ENCODE measurements at places on chromosomes 5 and 9.

DNA sequence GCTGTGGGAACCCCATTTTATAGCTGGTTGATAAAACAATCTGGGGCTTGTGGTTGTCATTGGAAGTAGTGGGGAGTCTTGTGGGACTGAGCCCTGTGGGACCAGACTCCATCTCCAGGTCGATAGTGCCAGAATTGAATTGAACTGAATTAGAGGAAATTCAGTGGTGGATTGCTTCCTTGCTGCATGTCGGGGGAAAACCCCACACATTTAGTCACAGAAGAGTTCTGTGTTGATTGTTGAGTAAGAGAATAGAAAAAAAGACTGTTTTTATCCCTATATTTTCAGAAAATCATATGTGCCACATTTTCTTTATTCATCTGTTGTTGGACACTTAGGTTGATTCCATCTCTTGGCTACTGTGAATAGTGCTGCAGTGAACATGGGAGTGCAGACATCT, 209.7 kb downstream of the ARHGEF28 start:
- DNase-seq, result no peak

DNA sequence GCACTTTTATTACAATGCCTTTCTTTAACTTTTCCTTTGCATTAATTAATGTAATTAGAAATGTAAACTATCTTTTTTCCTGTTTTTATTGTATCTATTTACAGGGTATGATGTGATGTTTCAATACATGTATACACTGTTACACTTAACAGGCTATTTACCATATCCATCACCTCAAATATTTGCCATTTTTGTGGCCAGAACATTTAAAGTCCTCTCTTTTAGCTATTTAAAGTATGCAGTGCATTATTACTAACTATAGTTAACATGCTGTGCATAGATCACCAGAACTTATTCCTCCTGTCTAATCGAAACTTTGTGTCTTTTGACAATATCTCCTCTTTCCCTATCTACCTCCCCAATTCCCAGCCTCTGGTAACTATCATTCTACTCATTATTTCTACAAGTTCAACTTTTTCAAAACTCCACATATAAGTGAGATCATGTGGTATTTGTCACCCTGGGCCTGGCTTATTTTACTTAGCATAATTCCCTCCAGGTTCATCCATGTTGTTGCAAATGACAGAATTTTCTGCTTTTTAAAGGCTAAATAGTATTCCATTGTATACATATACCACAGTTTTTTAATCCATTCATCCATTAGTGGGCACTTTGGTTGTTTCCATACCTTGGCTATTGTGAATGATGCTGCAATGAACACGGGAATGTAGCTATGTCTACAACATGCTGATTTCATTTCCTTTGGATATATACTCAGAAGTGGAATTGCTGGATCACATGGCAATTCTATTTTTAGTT, 32.8 kb downstream of the OR2K2 start:
- DNase-seq, result no peak

GRCh38 chr5:77157732-77158532, 52.5 kb upstream of the PDE8B start:
- DNase-seq, result no peak

DNA sequence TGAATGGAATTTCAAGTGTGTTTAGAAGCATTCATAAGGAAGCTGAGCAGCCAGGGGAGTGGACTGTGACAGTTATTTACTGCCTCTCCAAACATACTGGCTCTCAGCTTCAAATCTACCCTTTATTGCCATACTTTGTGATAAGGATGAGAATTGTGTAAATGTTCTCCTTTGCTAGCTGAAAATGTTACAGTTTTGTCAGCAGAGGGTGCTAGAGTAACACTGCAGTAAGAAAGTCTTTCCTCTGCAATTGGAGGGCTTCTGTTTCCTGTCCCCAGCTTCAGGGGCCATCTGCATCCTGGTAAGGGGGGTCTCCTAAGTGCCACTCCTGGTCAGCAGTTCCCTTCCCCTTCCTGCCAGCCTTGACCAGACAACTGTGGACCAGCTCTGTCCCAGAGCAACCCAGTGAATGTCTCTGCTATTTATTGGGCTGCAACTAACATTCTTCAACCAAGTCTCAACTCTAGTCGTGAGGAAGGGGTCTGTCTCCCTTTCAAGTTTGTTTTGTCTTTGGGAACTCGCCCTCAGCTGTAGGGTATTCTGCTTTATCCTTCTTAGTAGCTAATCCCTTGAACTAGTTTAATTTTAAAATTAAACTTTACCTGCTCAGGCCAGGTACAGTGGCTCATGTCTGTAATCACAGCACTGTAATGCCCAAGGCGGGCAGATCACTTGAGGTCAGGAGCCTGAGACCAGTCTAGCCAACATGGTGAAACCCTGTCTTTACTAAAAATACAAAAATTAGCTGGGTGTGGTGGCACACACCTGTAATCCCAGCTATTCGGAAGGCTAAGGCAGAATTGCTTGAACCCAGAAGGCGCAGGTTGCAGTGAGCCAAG, 45.3 kb downstream of the RAPGEF6 start:
- DNase-seq, result no peak

GRCh38 chr9:17847908-17848307, 269.0 kb downstream of the SH3GL2 start:
- DNase-seq, result no peak

Data from activated naive CD8-positive, alpha-beta T cell treated with anti-CD3 and anti-CD28 coated beads, Interleukin-2, amount 50 U/mL, for 16 hours (primary cell).